Type B pancreatic cell (in vitro differentiated cells): ENCODE measurements at places on chromosomes 13 and 19. TPM values are rescaled to one million over a fixed set of nuclear protein-coding genes. Genes with fewer than 3 reads are reported as not detected.

- DNase-seq = no peak
Measured at GRCh38 chr19:38213911-38214625, 10.0 kb downstream of the DPF1 start.

DNA sequence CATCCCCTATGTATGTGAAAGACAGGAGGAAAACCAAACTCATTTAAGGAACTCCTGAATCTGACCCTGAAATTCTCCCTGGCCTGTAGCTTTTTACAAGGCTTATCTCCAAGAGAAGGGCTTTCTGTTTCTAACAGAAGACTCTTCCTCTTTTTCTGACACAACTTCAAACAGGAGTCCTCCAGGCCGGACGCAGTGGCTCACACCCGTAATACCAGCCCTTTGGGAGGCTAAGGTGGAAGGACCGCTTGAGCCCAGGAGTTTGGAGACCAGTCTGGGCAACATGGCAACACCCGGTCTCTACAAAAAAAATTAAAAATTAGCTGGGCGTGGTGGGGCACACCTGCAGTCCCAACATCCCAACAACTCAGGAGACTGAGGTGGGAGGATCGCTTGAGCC is 41.9 kb downstream of the CARS2 start:
- no peak for DNase-seq

PALM3 gene
- 0.83 and 8.1 TPM in 2 replicates for total RNA-seq

GPC6 gene
- total RNA-seq = 8.4 and 30.5 TPM in 2 replicates

ELF1 gene
- total RNA-seq = 47.4 and 97.2 TPM in 2 replicates

TMPRSS9 gene
- 0.41 TPM in 1 of 2 replicates, not detected in the other for total RNA-seq

DNA sequence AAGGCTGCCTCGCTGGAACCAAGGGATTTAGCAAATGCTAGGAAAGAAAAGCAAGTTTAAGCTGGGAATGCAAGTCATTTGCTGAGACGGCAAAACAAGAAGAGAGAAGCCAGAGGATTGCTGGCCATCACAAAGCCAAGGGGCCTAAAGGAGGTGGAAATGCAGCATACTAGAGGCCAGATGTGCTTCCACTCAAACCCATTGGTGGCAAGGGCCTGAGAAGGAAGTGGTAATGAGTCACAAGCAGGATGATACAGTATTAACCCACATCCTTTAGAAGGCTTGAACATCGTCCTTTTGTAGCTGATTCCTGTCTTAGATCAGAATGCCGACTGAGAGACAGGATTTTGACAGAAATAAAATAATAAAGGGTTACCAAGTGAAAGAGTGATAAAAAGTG is 68.2 kb downstream of the ITGBL1 start:
- DNase-seq = no peak

DNA sequence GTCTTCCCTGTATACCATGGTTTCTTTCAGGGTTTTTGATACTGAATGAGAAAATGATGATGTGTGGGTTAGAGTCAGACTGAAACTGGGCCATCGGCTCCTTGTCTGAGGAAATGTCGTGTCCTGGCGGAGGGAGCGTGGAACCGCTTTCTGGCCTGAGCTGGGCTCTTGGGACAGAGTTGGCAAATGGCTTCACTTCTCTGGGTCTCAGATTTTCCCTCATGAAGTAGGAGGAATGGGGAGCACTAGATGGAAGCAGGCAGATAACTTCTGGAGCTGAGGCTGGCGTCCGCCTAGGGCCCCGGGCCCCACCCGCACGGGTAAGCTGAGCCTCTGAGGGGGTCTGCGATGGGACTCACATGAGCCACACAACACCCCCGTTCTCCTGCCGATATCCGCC is 133.3 kb upstream of the WASF3 start:
- DNase-seq = no peak

HS6ST3 gene
- 4.2 and 4.7 TPM in 2 replicates for total RNA-seq

C1QTNF9 gene
- not detected in 2 replicates for total RNA-seq
